ENCODE measurements at places on chromosomes 3 and 15.

GRCh38 chr3:197428117-197428801, 127.5 kb downstream of the BDH1 start:
- no peak for DNase-seq

- no peak for DNase-seq
Observed at GRCh38 chr3:171838218-171838720, 4.9 kb upstream of the TMEM212 start.

DNA sequence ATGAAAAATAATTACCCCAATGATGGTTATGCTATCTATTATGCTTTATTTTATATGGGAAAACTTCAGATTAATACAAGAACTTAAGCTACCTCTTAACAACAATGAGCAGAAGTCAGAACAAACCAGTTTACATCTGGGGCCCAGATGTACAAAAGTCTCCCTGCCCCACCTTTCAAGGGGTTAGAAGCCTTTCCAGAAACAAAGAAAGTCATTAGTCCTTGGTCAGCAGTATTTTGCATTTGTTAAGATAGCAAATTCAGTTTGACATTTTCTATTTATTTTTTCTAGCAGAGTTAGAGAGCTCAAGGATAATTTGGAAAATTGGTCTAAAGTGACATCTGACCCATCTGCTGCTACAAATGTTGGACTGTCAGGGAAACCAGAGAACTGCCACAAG, 478.7 kb upstream of the UBE2E2 start:
- no peak for DNase-seq

DNA sequence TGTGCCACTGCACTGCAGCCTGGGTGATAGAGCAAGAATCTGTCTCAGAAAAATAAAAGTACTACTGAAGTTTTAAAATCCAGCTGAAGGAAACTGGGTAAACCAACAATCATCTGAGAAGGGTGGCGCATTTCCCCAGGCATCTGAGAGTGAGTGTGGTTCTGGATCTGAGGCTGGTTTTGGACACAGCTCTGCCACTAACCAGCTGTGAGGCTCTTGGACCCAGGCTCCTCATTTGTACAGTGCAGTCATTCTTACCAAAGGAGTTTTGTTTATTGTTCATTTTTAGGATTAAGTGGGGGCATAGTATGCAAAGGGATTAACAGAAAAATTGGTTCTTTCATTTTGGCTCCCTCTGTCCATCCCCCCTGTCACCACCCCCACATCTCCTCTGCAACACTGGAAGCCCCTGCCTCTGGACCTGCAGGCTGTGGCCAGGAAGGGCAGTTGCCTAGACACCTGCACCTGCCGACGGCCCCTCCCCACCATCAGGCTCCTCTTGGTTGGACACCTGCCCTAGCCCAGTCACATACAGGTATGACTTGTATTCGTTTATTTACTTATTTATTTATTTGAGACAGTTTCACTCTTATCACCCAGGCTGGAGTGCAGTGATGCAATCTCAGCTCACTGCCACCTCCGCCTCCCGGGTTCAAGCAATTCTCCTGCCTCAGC, 8.8 kb downstream of the NUP210 start:
- no peak for DNase-seq

GRCh38 chr15:71409541-71409940, 294.3 kb downstream of the THSD4 start:
- no peak for DNase-seq

DNA sequence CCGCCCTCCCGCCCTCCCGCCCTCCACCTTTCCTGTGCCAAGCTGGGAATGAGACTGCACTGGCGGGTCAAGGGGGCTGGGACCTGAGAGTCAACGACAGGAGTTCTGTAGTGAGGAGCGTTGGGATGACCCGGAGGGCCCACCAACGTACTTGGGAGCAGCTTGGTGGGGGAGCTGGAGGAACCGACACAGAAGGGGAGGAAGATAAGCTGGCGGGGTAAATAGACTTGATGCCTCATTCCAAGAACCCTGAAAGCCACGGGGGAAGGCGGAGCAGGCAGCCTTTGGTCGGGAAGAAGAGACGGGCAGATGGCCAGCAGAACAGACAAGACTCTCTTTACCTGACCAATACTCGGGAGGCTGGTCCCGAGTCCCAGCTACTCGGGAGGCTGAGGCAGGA, 277 bp downstream of the FMN1 start:
- no peak for DNase-seq

- no peak for DNase-seq
Observed at GRCh38 chr3:14362890-14363289, 39.5 kb upstream of the SLC6A6 start.

GRCh38 chr3:17573396-17573795, 169.0 kb downstream of the TBC1D5 start:
- no peak for DNase-seq

- no peak for DNase-seq
Observed at GRCh38 chr3:105656651-105657504, 211.9 kb downstream of the CBLB start.

DNA sequence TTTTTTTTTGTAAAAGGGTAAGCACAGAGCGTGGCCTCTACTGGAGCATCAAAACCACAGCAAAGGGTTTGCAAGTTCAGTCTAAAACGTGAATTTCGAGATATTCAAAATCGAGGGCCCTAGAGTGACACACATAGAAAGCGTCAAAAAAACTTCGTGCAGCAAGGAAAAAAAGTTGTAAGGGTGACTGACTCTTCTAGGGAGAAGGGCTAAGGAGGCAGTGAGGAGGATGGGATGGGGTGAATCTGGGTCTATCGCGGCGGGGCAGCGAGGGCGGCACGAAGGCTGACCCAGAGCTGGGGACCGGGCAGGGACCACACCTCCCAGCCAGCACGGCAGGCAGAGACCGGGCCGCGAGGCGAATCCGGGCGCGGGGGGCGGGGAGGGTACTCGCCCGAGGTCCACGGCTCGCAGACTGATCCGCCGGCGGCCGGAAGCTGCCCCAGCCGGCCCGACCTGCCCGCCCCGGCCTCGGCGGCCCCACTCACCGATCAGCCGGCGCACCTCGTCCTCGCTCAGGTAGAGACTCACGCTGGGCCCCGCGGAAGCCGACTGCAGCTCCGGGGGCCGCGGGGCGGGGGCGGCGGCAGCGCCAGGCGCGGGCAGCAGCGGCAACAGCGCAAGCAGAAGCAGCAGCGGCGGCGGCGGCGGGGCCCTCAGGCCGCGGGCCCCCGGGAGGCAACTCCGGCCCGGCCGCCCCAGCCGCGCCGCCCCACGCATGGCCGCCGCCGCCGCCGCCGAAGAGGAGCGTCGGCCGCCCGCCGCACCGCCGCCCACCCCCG, 533 bp downstream of the RYK start:
- peak; percentile 33 for DNase-seq

GRCh38 chr15:29570121-29570947, 251.9 kb downstream of the TJP1 start:
- DNase-seq = no peak

GRCh38 chr3:32048487-32049182, 57.8 kb upstream of the GPD1L start:
- DNase-seq = no peak

DNA sequence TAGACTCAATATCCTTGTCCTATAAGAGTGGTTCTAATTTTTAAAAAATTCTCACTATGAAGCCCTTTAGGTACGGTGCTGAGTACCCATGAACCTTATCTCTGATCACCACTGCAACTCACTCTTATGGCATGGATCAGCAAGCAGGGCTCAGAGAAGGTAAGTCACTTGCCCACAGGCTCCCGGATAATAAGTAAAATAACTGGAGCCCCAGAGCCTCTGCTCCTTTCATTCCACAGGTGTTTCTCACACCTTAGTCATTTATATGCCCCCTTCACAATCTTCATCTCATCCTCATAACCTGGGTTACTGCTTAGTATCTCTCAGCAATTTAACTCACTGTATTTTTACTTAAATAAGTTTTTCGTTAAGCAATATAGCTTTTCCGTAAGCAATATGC, 28.4 kb upstream of the AKAP13 start:
- DNase-seq = no peak
